ENCODE measurements at places on chromosomes 13 and 19.
A peak's percentile ranks its signal among the peaks of the same experiment; 100 is the strongest.

DNA sequence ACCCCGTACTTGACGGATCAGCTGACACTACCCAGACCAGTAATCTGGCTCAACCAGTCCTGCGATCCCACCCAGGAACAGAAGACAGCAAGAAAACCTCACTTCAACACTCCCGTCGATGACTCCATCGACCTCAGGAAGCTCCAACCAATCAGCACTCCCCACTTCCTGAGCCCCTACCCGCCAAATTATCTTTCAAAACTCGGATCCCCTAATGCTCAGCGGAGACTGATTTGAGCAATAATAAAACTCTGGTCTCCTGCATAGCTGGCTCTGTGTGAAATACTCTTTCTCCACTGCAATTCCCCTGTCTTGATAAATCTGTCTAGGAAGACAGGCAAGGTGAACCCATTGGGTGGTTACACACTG lies 1.2 kb downstream of the LSM4 start:
- no peak for DNase-seq

DNA sequence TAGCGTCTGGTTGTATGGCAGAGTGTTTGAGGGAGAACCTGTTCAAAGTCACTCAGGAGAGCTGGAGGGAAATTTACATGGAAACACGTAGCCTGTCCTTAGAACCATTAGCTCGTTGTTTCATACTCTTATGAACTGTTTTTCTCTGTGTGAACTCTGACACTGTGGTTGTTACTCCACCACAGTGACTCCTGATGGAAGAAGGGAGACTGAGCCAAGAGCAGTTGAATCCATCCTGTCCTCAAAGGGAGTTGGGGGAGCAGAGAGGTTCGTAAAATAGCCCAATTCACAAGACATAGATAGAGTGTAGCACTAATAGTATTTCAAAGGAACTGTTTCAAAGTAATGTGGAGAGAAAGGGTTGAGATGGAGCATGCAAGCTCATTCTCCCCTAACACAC lies 964.8 kb downstream of the PCDH9 start:
- no peak for DNase-seq

DNA sequence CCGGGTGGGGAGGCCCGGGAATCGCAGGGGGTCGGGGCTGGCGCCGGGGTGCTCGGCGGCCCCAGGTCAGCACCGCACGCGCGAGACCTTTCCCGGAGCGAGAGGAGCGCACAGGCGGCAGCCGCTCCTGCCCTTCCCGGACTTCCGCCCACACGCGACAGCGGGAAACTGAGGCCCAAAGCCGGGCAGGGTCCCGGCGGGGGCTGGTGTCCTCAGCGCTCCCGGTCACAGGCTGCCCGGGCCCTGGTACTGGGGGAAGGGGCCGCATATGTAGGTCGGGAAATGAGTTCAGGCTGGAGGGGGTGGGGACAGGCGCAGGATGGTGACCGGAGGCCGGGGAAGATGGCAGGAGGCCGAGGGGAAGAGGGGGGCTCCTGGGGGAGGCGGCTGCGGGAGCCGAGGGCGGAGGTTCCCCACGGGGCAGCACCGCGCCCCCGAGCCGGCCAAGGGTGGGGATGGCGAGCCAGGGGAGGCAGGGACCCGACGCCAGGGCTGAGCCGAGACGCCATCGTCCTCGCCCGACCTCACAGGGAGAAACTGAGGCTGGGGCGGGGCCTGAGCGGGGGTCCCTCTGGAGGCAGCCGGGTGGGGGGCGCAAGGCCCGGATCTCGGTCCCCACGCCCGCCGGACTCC lies 662 bp downstream of the CBARP start:
- no peak for DNase-seq

- DNase-seq, result no peak
These were observed 3.2 kb downstream of the PRTN3 start for GRCh38 chr19:843836-844545.

- DNase-seq, result no peak
These were observed 722 bp upstream of the TIMM50 start for GRCh38 chr19:39479916-39480315.

DNA sequence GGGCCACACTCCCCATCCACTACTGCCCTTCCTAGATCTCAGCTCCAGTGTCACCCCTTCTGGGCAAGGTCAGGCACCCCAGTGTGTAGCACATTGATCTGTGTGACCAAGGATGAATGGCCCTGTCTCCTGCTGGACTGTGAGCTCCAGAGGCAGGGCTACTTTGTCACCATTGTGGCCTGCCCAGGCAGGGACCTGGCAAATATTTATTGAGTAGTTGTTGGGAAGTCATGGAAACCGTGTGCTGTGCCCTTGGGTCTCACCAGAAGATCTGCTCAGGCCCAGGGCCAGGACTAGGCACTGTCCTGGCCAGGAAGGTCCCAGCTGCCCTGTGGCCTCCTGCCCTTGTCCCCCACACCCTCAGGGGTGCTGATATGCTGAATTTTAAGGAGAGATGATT lies 10.5 kb downstream of the NACC1 start:
- no peak for DNase-seq

- DNase-seq, result no peak
These were observed 1426.6 kb upstream of the PRR20A start for GRCh38 chr13:55714120-55714519.

DNA sequence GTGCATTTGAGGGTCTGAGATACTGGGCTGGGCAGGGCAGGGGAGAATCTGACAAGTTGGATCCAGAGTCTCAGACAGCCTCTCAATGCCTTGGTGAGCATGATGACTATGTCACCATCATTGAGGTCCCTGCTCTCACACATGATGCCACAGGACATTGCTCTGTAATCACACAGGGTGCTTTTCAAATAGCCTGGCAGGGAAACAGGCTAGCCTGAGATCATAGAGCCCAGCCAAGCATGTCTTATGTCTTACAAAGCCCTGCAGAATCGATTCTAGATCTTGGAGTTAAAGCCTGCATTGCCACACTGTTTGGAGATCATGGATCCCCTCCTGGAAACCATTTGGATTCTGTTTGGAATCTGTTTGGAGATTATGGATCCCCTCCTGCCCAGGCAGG lies 5.3 kb downstream of the KCNN1 start:
- DNase-seq, result no peak

DNA sequence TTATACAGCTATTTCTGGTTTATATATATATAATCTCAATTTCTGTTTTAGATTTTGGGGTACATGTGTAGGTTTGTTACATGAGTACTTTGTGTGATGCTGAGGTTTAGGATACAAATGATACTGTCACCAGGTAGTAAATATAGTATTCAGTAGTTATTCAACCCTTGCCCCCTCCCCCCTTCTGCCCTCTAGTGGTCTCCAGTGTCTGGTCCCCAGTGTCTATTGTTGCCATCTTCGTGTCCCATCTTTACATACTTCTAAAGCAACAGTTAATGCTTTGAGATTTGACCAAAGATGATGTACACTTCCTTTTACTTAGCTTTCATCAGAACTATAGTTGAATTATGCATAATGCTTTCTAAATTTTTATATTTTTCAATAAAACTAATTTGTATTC lies 1623.4 kb upstream of the PRR20A start:
- no peak for DNase-seq

- peak; percentile 14 for DNase-seq
These were observed 501 bp downstream of the SIRT2 start for GRCh38 chr19:38898788-38899446.

DNA sequence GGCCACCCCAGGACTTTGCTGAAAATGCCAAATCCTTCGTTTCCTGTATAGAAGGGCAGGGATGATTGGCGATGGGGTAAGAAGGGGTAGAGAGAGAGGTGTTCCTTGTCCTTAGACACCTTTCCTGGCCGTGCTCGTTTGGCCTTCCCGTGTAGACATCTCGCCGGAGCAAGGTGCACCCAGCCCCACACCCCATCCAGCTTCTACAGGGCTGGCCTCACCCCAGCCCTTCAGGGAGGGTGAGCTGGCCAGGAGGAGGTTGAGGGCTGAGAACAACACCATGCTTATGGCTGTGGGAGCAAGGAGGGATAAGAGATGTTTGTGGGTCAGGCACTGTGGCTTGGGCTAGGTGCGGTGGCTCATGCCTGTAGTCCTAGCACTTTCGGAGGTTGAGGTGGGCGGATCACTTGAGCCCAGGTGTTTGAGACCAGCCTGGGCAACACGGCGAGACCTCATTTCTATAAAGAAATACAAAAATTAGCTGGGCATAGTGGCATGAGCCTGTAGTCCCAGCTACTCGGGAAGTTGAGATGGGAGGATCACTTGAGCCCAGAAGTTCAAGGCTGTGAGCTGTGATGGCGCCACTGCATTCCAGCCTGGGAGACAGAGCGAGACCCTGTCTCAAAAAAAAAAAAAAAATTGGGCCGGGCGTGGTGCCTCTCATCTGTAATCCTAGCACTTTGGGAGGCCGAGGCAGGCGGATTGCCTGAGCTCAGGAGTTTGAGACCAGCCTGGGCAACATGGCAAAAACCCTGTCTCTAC lies 15.5 kb downstream of the SMARCA4 start:
- DNase-seq, result no peak

DNA sequence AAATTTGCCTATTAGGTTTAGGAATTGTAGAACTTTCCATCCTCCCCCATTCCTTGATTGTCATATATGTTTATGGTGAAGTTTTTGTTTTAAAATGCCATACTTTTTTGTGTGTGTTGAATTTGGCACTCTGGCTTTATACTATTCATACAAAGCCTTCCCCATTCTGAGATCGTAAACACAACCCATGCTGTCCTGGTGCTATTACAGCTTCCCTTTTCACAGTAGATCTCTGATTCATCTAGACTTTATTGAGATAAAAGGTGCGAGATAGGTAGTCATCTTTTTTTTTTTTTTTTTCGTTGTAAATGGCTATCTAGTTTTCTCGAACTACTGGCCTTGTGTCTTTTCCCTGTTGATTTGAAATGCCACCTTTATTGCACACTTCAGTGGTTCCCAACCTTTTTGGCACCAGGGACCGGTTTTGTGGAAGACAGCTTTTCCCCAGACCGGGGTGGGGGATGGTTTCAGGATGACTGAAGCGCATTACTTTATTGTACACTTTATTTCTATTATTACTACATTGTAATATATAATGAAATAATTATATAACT lies 94.6 kb downstream of the LRCH1 start:
- no peak for DNase-seq

DNA sequence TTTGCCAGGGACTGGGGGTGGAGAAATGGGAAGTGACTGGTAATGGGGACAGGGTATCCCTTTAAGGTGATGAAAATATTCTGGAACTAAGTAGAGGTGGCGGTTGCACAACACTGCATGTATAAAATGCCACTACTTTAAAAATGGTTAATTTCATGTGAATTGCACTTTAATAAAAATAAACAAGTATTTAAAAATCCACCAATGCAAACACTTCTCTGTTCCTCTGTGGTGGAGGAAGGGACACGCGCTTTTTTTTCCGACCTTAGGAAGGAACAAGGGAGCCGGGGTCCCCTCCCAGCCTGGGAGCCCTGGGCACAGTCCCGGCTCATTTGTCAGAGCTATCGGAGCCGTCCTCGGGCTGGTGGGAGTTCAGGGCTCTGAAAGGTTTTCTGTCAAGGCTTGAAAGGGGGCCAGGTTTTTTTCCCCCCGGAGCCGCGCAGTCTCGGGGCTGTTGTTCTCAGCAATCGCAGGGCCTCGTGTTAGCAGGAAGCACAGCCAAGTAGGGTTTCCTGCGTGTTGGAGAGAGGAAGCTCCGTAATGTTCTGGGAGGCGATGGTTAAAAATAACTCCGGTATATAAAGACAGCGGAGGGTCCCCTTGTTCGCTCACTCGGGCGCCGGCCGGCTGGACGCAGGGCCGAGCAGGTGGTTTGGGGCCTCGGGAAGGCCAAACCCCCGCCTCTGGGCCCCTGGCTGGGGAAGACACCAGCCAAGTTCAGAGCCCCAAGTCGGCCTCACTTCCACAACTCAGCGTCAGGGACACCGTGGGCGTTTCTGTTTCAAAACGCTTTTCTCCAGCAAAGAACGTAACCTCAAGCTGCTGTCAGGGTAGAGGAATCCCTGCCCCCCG lies 41.2 kb upstream of the KLF2 start:
- no peak for DNase-seq

- DNase-seq, result peak; percentile 76
These were observed 340.8 kb downstream of the KLF5 start for GRCh38 chr13:73399347-73400216.

DNA sequence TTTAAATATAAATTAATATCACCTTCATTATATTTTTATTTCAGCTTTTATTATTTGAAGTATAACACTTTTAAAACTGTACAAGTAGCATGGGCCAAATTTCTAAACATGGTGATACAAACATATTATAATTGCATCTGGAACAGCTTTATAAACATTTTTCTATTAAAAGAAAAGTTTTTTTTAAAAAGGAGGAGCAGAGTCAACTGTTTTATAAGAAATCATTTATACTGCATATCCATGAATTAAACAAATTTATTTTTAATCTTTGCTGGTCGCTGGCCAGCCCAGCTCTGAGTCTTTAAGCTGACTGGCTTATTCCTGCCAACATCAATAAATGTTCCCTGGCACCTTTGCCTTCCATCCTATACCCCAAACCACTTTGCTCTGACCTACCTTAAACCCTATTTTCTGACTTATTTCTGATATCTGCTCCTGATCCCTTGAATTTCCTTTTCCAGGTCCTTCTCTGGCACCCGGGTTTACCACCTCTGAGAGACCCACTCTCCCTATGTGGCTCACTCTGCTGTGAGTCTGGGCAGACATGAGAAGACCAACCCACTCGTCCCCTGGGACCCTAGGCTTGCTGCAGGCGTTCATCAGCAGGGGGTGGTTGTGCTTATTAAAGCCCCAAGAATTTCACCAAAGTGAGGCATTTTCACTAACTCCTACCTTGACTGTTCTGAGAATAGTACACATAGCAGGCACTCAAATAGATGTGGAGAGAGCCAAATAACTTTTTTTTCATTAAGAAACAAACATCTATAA lies 220.3 kb downstream of the KLF12 start:
- DNase-seq, result no peak

DNA sequence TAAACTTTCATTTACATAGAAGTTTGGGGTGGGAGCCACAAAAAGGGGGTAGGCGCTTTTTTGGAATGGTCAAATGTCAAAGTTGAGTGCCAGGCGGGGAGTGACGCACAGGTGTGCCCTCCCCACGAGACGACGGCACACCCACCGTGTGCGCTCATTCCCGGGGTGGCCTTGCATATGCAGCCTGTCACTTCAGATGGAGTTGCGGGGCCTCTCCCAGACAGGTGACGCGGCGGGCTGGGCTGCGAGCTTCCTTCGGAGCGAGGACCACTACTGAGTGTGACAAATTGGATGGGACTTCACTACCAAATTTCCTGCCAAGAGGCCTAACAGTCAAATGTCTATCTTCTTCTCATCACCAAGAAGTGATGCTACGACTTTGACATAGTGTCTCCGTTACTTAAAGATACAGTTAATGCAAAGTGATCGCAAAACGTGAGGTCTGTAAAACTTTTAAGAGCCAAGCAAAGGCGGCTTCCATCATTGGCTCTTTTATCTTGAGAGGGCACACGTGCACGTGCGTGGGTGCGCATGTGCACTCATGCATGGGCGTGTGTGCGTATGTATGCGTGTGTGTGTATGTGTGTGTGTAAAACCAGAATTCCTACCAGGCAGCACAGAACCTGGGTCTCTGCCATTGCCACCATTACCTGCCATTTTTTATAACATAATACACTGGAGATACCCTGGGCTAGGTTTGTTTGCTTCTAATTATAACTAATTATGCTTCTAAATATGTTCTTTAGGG lies 43.1 kb downstream of the TSHZ3 start:
- no peak for DNase-seq

Measured in PC-3 (cell line).